ENCODE measurements at places on chromosomes 2 and 18. TPM values are rescaled to one million over a fixed set of nuclear protein-coding genes. Genes with fewer than 3 reads are reported as not detected.

ZAP70 gene
- 235 TPM for total RNA-seq

TPO gene
- total RNA-seq = not detected

- no peak for DNase-seq
Observed at GRCh38 chr2:133843091-133843490, 274.8 kb upstream of the NCKAP5 start.

DNA sequence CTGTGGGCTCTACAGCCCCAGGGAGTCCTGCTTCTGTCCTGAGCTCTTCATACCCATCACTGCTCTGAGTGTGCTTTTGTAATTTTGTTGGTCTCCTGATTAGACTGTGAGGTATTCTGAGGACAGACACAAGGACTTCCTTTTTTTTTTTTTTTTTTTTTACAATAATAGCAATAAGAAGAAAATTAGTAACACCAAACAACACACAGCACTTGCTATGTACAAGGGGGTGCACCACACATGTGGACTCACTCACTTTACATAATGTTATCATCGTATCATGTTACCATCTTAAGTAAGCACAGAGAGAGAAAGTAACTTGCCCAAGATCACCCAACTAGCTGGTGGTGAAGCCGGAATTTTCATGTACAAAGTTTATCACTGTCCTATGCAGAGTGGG is 34.6 kb downstream of the MBP start:
- DNase-seq = no peak

GRCh38 chr2:100773538-100773937 is 46.4 kb upstream of the NPAS2 start:
- no peak for DNase-seq

Data from activated naive CD4-positive, alpha-beta T cell treated with anti-CD3 and anti-CD28 coated beads, Interleukin-2, amount 50 U/mL, for 72 hours (primary cell).